Right ventricle myocardium inferior (tissue), 1 donor: ENCODE measurements at places on chromosomes 6 and 20. TPM values are rescaled to one million over a fixed set of nuclear protein-coding genes. Genes with fewer than 3 reads are reported as not detected.

GTPBP2 gene
- total RNA-seq, result 23.9 TPM

PPIL1 gene
- 70.1 TPM for total RNA-seq

DNA sequence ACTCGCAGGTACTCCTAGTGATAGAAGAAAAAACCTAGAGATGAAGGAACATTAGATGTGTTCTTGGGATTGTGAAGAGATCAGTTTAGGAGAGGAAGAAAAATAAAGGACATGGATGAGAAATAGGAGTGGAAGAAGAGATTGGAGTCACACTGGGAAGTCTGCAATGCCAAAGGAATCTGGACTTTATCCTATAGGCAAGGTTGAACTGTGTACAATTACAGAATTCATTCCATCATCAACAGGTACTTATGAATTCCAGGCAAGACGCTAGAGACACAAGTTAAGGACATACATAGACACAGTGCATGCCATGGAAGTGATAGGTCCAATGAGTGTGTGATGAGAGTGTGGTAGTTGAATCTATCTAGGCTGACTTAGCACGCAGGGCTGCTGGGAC, 101.3 kb downstream of the EDN1 start:
- no peak for DNase-seq

DNA sequence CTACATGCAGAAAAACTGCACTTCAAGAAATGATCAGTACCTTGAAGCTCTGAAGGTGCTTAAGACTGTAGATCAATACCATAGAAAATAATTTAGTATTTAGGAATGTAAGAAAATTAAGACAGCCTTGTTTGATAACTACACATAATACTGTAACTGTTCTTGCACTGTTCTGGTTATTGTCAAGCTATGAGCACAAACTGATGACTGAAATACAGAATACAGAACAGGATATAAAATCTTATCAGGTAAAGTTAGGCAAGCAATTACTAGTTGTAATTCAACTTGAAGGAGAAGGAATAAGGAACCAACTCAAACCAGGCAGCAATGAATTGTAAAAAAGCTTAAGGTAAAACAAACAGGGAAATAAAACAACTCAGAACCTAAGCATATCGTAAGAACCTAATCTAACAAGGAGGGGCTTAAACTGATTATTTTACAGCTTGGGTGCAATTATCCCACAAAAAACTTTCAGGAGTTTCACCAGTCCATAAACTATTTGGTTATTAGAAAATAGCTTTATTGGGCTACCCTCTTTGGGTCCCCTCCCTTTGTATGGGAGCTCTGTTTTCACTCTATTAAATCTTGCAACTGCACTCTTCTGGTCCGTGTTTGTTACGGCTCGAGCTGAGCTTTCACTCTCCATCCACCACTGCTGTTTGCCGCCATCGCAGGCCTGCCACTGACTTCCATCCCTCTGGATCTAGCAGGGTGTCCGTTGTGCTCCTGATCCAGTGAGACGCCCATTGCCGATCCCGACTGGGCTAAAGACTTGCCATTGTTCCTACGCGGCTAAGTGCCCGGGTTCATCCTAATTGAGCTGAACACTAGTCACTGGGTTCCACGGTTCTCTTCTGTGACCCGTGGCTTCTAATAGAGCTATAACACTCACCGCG, 97.7 kb downstream of the ATG5 start:
- no peak for DNase-seq

DNA sequence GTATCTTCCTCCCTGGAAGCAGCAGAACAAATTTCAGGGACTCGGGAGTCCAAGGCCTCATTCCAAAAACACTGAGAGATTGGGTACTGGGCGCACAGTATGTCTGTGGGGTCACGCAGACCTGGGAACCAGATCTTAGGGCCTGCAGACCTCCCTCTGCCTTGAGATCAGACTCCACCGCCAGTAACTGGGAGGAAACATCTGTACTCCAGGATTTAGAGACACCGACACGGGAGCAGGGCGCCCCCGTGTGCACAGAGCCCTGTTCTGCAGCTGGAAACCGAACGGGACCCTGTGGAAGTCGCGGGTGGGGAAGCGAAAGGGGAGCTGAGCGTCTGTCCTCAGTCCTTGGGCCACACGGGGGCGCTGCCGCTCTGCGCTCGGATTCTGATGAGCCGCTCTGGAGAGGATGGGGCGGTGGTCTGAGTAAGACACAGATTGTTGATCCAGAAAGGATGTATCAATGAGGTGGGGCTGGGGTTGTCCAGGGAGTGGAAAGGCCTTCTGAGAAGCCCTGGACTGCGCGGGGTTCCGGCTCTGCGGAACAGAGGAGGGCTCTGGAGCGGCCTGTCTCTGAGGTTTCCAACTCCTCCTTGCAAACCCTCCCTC, 35.7 kb upstream of the HLA-E start:
- peak; percentile 93 for DNase-seq
